ENCODE measurements at places on chromosomes 16 and 17. TPM values are rescaled to one million over a fixed set of nuclear protein-coding genes. Genes with fewer than 3 reads are reported as not detected.

The MAPT gene
- 0.88 TPM for total RNA-seq

DNA sequence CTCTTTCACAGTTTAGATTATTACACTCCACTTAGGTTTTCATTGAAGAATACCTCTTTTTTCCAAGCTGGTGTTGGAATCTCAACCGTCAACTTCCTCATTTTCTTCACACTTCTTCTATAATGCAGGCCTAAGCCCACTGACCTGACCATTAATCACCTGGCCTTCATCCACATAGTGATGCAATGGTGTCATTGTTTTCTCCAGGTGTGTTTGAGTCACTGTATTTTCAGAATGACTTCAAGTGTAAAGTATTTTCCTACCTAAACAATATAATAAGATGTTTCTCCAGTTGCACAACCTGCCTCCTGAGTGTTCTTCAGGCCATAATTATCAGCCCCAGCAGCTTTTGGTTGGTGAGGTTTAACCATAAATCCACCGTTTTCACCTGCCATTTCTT, 1675.1 kb downstream of the TP53TG3F start:
- DNase-seq: no peak

- DNase-seq: peak; percentile 58
Measured at GRCh38 chr17:79923974-79924638, 84.9 kb upstream of the CBX4 start.

DNA sequence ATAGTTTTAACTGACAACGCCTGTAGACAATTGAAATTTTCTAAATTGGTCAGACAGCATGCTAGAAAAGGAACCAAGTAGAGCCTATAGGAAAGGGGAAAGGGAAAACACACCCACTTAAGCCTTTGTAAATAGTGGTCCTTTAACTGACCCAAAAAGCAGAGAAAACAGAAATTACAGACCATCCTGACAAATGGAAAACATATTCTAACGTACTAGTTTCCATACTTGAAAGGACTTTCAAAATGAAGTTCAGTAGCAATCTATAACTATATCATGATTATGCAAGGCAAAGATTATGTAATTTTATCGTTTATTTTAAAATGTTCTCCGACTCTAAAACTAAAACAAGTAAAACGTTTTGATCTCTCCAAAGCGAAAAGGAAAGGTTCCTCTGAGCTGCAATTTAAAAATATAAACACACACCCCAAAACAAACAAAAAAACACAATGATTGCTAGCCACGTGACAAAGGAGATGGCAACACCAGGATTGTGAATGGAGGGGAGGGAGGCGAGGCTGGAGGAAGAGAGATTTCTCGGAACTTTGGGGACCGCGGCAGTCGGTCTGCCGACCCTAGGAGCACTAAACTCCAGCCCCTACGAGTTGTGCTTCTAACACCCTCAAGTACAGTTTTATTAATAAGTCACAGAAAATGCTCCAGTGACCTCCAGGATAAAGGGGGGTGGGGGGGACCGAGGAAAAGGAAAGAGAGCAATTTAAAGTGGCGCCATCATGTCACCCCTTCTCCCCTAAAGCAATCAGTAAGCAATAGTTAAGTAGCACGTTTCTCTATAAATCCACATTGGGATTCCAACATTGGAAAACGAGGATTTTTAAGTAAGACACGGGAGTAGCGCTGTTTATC, 1.7 kb downstream of the KANSL1 start:
- peak; percentile 43 for DNase-seq

DNA sequence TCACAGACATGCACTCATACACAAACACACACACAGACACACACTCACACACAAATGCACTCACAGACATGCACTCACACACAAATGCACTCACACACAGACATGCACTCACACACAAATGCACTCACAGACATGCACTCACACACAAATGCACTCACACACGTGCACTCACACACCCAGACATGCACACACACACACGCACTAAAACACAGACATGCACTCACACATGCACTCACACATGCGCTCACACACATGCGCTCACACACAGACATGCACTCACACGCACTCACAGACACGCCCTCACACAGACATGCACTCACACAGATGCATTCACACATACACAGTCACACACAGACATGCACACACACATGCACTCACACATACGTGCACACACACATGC, 2.7 kb upstream of the ZNF469 start:
- DNase-seq: no peak

DNA sequence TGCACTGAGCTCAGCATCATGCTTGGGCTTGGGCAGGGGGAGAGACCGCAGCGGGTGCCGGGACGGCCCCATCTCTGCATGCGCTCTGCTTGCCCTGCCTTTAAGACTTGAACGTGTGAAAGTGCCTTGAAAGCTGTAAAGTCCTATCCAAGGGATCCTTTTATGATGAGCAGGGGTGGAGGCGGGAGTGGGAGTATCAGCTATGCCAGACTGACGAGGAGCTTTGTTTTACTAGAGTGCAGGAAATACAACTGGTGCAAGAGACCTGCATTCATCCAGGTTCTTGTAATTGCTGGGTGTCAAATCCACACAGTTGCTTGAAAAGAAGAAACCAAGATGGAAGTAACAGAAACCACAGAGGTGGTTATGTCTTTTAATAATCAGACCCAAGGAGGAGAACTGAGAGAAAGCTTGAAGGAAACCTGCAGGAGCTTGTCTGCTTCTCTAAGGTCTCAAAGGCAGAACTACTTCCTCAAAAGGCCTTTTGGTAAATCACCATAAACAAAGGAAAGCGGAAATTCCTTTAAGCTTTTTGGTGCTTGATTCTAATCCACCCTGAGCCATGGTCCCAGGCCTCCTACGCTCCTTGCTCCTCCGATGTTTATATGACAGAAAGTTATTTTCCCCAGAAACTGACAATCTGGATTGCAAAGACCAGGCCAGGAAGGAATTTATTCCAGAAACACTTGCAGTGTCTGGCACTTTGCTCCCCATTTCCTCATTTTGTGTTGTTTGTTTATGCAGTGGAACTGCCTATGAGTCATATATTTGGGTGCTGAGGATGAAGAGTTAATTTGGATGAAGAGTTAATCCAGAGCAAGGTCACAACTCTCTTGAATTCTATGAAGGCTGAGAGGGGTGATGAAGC, 51.3 kb upstream of the FBXO47 start:
- no peak for DNase-seq

The TSNAXIP1 gene
- 0.72 TPM for total RNA-seq

GRCh38 chr16:53045341-53046220, 7.1 kb downstream of the CHD9NB start:
- DNase-seq: no peak

GRCh38 chr16:73226675-73227074, 178.7 kb upstream of the ZFHX3 start:
- no peak for DNase-seq

DNA sequence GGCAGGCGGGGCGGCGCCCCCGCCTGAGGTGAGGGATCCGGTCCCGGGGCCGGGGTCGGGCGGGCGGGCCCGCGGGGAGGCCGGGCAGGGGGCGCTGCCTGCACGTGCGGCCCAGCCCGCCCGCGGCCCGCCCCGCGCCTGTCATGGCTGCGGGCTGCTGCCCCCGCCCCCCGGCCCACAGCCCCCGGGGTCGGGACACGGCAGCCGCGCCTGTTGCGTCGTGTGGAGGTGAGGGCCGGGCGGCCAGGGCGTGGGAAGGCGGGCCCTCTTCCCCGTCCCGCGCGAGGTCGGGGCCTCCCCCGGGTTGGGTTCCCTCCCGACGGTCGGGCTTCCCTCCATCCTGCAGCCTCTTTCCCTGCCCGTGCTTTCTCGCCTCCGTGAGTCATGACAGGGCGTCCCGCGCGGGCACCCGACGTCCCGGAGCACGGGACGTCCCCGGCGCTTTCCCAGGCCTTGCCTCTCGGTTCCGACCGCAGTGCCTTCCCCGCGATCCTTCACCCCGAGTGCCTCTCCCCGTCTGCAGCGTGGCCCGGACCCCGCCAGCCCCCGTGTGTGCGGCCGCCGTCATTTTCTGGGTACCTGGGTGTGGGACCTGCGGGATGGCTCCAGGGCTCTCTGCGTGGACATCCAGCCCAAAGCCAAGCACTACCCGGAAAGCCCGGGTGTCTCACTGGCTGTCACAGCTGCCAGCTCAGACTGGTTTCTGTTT, 76.7 kb downstream of the CHD9 start:
- DNase-seq: peak; percentile 72

DNA sequence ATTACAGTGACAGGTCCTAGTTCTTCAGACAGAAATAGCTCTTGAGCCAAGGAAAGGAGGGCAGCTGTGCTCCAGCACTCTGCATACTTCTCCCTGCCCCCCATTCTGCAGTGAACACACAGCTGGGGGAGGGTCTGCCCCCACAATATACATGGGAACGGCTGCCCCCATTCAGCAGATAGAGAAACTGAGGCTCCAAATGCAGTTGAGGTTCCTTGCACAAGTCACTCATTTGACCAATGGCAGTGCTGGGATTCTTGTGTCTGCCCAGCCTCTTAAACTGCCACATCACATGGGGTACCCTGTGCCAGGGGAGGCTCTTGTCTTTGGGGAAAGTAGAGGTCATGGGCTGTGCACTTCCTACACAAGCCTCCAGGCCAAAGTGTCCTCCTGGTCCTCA, 10.9 kb upstream of the PDP2 start:
- no peak for DNase-seq

- DNase-seq: no peak
Measured at GRCh38 chr17:41615454-41615853, 2.9 kb upstream of the KRT16 start.

DNA sequence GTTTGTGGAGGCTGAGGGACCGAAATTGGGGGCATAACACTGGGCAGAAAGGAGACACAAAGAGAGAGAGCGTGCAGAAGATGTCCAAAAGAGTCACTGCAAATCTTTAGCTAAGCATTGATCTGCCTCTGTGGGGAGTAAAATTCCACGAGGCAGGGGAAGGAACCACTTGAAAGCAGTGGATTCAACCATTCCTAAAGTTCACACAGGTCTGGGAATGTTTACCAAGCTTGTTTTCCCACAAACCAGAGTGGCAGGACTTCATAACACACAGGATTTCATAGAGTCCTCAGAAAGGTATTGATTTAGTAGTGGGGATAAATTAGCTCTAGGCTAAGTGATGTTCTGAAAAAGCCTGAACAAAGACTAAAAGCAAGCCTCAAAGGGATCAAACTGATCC, 66.1 kb upstream of the RPL38 start:
- no peak for DNase-seq

The TMEM114 gene
- not detected for total RNA-seq

DNA sequence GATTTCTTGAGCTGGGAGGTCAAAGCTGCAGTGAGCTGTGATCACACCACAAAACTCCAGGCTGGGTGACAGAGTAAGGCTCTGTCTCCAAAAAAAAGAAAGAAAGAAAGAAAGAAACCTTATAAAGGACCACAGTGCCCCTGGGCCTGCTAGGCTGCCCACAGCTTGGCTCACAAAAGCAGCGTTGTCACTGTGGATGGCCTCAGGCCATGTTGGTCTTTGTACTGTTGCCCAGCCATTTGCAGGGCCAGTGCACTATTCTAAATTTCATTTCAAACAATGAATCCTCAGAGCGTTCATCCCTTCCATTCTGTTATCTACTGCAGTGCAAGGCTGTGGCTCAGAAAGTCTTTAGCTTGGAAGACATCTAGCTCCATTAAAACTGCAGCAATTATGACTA, 208.4 kb downstream of the SLC39A11 start:
- no peak for DNase-seq

GRCh38 chr17:27216836-27217235, 77.1 kb upstream of the WSB1 start:
- DNase-seq: no peak

DNA sequence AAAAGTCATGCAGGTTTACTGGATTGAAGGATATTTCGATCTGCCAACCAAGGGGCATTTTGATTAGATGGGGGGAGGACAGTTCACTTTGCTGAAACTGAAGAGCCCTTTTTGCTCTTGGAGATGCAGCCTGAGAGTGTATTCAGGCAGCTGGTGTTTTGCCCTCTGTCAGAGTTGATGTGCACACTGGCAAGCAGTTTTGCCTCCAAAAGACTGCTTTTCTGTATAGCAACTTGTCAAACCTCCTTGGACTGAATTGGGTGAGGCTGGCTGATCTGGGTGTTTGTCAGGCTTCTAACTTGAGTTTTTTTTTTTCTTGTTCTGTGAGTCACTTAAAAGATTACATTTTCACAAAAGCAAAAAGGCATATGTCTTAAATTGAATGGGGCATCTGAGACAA, 22.6 kb upstream of the ANKFN1 start:
- DNase-seq: no peak

The SSTR5 gene
- not detected for total RNA-seq

GRCh38 chr17:38621538-38621937, 15.8 kb upstream of the SRCIN1 start:
- no peak for DNase-seq

DNA sequence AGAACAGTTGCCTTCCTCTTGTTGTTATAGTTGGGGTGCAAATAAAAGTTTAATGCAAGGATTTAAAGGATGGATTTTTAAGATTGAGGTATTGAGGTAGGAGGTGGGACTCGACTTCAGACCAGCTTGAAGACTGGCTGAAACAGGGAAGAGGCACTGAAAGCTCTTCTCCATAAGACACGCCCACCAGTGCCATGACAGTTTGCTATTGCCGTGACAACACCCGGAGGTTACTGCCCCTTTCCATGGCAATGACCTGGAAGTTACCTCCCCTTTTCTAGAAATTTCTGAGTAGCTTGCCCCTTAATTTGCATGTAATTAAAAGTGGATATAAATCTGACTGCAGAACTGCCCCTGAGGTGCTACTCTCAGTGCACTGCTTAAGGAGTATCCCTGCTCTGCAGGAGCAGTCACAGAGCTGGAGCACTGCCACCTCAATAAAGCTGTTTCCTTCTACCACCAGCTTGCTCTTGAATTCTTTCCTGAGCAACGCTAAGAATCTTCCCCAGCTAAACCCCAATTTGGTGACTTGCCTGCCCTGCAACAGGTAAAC, 122.6 kb downstream of the SHISA6 start:
- DNase-seq: no peak

The FA2H gene
- total RNA-seq: not detected

GRCh38 chr16:63302811-63303210, 1266.6 kb upstream of the CDH8 start:
- DNase-seq: no peak

- no peak for DNase-seq
Measured at GRCh38 chr17:48644910-48645557, 18.9 kb upstream of the HOXB9 start.

DNA sequence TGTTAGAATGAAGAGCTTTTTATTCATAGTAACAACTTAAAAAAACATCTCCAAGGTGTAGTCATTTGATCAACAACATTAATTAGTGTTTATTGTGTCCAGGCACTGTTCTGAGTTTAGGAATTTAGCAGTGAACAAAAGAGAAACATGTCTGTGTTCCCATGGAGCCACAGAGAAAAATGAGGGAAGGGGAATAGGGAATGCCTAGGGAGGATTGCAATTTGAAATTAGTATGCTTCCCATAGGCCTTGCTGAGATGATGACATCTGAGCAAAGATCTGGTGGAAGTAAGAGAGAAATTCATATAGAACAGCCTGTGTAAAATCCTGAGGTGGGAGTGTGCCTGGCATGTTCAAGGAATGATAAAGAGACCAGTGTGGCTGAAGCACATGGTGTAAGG, 318.0 kb downstream of the BCAS3 start:
- DNase-seq: no peak

Data from activated naive CD8-positive, alpha-beta T cell treated with anti-CD3 and anti-CD28 coated beads for 36 hours (primary cell).